ENCODE measurements at places on chromosomes 4 and X.

DNA sequence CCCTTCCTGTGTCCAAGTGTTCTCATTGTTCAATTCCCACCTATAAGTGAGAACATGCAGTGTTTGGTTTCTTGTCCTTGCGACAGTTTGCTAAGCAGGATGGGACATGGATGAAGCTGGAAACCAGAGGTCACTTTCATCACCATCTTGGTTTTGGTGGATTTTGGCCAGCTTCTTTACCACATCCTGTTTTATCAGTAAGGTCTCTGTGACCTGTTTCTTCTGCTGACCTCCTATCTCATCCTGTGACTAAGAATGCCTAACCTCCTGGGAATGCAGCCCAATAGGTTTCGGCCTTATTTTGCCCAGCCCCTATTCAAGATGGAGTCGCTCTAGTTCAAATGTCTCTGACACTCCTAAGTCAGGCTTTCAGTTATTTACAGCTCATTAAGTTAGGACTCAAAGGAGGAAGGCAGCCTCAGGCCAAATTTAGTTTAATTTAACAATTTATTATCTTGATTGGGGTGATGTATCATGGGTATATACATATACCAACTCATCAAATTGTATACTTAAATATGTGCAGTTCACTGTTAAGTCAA is 169.9 kb upstream of the NDP start:
- no peak for DNase-seq

GRCh38 chr4:2861631-2862436 is 18.2 kb downstream of the ADD1 start:
- no peak for DNase-seq

DNA sequence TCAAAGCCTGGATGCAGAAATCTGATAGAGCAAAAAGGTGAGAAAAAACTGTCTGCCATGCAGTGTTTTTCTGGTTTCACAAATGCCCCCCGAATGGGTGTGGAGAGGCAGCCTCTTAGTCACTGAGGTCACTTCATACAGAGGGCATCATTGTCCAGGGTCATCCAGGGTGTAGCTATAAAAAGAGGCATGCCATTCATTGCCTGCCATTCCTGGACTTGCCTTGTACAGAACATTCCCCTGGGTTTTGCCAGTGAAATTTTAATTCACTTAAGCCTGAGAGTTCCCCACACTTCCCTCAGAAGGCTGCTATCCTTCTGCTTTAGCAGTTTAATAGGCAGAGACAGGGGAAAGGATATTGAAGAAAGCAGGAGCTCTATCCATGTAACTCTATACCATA is 230.3 kb downstream of the UNC5C start:
- peak; percentile 4 for DNase-seq

DNA sequence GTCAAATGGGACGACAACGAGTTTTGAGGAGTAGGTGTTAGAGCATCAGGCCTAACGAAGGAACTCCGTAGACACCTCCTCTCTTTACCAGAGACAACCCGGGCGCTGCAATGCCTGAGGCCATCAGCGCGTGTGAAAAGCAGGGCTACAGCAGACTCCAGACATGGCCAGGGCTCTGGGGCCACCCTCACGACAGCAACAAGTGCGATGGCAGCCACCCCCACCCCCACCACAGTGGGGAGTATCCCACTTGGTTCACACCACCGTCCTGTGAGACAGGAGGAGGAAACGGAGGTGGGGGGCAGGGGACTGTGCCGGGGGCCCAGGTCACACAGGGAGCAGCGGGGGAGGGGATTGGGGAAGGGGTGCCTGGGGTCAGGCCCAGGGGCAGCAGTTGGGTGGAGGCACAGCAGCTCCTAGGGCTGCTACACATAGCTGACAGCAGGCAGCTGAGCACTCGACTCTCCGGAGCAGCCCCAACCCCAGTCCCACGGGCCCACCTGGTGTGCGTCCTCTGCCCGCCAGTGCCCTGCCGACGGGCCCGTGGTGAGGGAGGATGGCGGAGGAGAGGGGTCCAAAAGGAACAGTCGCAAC is 8.5 kb downstream of the LRPAP1 start:
- DNase-seq: no peak

DNA sequence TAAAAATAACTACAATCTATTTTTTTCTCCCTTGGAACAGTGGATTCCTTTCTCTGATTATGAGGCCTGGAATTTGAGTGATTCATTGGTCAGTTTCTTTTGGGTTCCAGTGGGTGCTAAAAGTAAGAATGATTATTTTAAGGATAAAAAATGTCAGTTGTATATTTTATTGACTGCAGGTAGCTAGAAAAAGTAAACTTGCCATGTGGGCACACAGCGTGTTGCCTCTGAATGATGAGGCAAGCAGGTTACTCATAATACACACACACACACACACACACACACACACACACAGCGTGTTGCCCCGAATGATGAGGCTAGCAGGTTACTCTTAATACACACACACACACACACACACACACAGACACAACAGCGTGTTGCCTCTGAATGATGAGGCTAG is 13.8 kb downstream of the GALNT7 start:
- peak; percentile 85 for DNase-seq

DNA sequence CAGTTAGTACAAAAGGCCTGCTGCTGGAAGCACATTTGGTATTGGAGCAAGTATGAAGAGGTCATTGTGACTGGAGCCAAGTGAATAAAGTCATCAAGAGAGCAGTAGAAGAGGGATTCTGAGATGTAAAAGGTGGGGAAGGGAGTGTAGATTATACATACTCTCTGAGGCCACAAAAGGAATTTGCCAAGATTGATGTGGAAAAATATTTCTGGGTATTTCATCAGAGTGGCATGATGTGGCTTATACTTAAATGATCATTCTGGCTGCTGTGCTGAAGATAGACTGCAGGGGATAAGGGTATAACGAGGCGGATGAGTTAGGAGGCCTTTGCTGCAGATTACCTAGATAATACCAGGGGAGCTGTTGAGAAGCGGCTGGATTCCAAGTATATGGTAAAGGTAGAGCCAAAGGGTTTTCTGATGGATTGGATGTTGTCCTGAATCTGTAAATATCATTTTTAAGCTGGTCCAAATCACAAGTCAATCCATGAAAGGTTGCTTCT is 231.8 kb upstream of the AGA start:
- DNase-seq: no peak

- DNase-seq: no peak
These were observed 12.4 kb upstream of the CXXC4 start for GRCh38 chr4:104507112-104507511.

DNA sequence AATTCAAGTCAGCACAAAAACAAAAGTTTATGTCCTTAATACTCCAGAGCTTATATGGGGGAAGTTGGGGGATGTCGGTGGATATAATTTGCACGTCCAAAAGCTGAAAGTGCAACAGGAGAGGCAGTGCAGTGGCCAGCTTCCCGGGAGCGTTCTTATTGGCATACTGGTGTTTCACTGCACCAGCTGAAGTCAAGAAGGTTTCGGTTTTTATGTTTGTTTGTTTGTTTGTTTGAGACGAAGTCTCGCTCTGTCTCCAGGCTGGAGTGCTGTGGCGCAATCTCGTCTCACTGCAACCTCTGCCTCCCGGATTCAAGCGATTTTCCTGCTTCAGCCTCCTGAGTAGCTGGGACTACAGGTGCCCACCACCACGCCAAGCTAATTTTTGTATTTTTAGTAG is 28.6 kb upstream of the TLR3 start:
- DNase-seq: no peak

DNA sequence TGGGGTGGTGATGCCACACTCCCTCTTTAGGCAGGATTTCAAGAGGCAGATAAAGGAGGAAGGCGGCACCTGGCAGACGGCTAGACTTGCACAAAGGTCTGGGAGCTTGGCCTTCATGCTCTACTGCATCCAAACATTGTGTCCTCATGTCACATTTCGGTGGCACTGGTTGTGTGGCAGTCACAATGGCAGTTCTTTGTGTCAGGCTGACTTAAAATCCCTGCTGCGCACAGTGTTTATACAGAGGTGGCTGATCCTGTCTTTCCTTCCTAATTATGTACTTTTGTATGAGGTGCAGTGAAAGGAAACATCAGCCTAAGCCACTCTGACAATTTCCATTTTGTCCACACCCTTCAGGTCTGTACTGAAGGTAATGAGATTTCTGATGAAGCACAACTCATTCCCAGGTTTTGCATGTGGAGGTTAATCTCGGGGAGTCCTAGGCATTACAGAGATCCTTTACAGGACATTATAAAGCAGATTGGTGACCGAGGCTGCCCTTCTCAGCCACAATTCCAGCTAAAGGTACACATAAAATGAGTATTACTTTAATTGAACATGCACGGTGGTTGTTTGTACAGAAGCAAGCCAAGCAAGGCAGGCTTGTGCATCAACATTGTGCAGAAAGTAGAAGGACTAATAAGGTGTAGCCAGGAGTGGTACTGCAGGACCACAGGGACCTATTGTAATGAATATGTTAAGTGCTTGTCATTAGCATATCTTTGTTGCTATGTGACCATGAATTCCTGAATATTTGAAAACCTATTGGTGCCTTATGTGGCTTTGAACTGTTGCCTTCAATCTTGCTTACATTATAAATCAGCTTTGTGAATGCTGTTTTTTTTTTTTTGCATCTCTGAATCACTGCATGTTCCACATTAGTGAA is 147.6 kb downstream of the STK32B start:
- no peak for DNase-seq

DNA sequence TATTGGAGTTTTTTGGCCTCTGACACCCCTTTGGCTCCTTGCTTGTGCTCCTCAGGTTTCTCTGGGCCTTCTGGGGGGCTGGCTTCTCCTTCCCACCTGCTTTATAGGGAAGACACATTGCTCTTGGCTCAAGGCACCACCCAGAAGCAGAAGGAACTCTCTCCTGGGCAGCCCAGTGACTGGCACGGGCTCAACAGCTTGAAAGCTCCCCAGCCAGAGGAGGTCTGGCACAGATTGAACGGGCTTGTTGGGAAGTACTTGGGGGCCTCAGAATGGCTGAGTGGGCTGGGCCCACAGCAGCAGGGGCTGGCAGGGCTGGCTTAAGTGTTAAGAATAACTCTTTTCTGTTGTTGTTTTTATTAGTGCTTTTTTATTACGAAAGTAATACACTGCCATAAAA is 11.2 kb upstream of the ZNF185 start:
- no peak for DNase-seq

DNA sequence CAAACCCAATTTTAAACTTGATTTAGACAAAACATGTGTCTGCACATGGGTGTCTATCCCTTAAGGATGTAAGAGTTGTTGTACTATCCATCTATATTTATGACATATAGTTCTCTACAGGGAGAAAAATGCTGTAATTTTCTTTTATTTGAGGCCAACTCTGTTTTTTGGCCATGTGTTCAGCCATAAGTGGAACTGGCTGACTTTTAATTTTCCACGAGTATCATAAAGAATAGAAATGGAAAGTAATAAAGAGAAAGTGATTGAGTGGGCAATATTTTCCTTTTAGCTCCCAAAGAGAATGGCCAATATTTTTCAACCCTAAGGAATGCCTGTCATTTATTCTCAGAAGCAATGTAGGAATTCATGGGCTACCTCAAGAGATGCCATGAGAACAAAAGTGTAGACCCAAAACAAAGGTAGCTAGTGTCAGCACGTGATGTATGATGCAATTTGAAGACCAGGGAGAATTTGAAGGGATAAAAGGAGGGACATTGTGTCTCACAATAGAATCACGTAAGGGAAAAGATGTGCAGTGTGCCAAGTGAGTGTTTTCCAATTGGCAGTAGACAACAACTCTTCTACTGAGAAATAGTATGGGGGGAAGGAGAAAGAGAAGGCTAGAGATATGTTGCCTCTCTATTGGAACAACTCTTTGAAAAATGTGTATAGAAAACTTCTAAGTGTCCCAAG is 27.8 kb upstream of the MXRA5 start:
- no peak for DNase-seq

GRCh38 chrX:618761-619450 is 11.7 kb upstream of the SHOX start:
- no peak for DNase-seq

DNA sequence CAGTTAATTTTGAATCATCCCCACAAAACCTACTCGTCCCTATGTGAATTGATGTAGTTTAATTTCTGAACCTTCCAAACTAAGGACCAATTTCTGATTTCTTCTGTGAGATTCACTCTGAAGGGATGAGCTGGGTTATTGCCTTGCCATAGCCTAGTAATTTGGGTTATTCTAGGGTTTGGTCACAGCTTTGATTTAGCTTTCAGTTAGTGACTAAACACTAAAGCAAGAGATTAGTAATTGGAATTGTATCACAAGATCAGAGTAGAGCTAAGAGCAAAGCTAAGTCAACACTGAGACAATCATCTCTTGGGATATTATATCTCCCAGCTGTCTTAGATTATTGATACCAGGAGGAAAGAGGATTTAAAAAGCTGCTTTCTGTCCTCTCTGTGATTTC is 588.0 kb downstream of the CCSER1 start:
- DNase-seq: no peak

DNA sequence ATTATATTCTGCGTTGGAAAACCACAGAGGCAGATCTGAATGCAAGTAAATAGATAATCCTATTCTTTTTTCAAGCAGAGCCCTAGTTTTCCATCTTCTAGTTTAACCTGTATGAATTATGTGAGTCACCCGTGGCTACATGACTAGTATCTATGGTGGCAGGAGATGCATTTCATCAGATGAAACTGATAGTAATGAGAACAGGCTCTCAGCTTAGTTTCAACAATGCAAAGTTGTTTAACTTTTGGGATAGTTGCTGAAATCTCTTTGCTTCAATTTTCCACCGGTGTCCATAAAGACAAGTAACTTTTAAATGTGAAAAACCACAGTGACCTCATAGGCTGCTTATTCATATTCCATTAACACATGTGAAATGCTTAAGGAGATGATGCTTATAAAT is 1317.4 kb upstream of the TENM3 start:
- peak; percentile 31 for DNase-seq

DNA sequence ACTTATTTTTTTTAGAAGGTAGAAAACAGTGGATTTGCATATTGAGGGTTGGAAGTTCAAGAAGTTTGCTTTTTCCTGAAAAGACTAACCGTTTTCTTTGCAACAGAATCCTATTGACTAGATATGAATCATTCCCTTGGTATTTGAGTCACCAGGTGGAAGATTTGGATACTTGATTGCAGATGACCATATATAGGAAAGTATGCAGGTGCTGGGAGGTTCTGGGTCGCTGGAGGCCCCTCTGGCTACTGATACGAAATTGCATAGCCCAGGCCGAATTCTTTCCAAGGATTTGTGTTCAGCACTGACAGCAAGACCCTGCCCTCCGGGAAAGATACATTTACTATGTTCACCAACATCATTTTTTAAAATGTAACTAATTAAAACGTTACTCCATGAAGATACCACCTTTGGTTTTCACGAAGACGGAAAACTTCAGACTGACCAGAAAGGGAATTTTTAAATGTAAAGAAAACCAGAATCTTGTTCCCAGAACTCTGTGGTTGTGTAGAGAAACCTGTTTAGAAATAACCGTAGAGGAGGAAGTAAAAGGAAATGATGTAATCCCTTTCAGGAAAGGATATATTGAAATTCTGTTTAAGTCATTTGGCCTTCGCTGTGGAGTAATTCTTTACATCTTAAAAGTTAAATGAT is 946 bp downstream of the ANXA3 start:
- peak; percentile 95 for DNase-seq

- DNase-seq: no peak
These were observed 333.3 kb downstream of the ANK2 start for GRCh38 chr4:113382704-113383103.

DNA sequence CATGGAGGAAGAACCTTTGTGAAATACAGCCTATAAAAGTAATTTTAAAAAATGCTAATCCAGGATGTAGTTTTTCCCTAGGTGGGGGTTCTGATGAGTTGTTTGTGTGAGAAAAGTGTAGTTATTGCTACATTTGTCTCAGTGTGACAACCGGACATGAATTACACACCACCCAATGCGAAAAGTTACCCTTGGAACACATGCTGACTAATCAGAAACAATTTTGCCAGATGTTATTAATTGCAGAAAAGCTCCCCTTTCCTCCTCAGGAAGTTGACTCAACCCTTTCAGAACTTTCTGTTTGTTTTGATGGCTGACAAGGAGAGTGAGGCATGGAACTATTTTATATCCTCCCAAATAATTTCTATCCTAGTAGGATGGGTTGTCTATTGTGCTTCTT is 38.1 kb upstream of the EDA2R start:
- DNase-seq: peak; percentile 6

Measured in kidney glomerular epithelial cell (primary cell).